A549 (cell line): ENCODE measurements at places on chromosomes 3 and 15.

- DNase-seq: no peak
These were observed 347.9 kb downstream of the MCTP2 start for GRCh38 chr15:94579286-94579685.

DNA sequence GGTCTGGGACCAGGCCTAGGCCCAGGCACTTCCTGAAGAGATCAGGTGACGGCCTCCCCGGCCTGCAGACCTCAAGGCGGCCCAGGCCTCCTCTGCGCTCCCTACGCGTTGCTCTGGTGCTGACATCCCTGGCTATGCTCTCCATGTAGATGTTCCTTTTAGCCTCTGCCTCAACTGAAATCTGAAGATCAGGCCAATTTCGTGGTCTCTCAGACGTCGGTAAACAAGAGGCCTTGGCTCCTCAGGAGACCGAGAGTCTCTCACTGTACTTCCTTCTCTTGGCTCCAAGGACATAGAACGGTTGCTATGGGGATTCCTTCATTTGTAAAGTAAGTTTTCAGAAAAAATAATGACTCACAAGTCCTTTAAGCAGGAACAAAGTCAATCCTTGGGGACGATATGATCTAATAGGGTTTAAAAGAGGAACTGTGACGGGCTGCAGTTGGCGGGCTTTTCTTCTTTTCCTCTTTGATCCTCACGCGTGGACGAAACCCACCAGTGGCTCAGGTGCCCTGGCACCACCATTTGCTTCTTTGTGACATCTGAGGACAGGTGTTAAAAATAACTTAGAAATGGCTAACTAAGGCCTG is 55.6 kb upstream of the CGNL1 start:
- DNase-seq: peak; percentile 48

GRCh38 chr3:28949580-28949979 is 331.3 kb upstream of the RBMS3 start:
- DNase-seq: no peak

- DNase-seq: peak; percentile 38
These were observed 60.3 kb downstream of the MAP6D1 start for GRCh38 chr3:183764847-183765731.

- DNase-seq: no peak
These were observed 19.5 kb downstream of the SETMAR start for GRCh38 chr3:4322635-4323034.

- no peak for DNase-seq
These were observed 104.6 kb downstream of the ZIC1 start for GRCh38 chr3:147513785-147514184.

- no peak for DNase-seq
These were observed 674.4 kb downstream of the NTRK3 start for GRCh38 chr15:87582169-87582568.

GRCh38 chr15:91478717-91479191 is 374.8 kb upstream of the SLCO3A1 start:
- DNase-seq: no peak

GRCh38 chr3:11604139-11604892 is 39.4 kb downstream of the VGLL4 start:
- no peak for DNase-seq

- DNase-seq: no peak
These were observed 91.8 kb downstream of the SSR3 start for GRCh38 chr3:156463123-156463522.

- no peak for DNase-seq
These were observed 27.4 kb upstream of the GOLGA6C start for GRCh38 chr15:75230551-75231371.

GRCh38 chr3:13504161-13504831 is 24.2 kb downstream of the HDAC11 start:
- DNase-seq: no peak

DNA sequence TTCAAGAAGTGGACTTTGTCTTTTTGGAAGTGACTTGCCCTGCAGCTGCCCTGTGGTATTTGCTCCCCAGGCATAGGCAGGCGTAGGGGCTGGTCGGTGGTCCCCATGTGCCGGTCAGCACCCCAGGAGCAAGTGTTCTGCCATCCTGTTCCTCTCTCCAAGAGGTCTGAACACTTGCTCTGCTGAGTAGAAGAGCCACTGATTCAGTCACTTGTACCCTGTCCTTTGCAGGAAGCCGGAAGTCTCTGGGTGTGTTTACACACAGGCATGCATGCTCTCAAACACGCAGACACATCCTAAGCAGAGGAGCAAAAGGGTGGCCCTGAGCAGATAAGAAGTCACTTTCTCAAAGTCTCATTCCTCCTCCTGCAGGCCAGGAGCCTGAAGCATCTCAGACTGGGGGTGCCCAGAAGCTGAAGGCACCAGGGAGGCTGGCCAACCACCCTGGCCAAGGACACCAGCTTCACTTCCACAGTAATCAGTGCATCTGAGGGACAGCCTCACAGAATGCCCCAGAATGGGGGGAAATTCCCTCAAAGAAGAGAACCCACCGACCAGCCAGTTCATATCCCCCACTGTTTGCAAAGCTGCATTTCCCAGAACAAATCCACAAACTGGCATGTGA is 88.7 kb upstream of the POMGNT2 start:
- DNase-seq: no peak

DNA sequence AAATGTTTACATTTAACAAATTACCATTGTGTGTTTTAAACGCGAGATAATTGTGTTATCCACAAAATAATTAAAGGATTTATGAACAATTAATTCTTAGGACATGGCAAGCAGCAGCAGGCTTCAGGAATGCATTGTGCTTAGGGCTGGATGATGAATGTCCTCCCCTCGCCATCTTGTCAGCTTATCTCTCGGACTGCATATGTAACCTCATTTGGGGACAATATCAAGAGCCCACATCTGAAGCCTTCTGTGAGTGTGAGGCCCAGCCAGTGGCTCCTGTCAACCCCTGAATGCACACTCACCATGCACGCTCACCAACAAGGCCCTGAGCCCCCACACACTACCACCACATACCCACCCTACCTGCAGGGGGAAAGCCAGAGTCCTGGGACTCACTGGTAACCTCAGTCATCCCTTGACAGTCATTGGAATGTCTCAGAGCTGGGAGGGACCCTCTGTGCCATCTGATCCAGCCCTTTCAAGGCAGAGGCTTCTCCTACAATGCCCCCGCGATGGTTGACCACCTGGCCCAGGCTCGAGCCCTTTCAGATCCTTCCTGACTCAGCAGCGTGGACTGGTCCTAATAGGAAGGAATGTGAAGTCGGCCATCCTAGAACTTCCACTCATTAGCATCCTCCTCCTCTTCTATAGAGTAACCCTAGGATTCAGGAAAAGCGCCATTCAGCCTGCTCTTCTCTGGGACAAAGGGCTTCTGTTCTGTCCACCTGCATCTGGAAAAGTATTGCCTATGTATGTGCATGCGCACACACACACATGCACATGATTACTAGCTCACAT is 38.2 kb downstream of the MRPL46 start:
- no peak for DNase-seq

DNA sequence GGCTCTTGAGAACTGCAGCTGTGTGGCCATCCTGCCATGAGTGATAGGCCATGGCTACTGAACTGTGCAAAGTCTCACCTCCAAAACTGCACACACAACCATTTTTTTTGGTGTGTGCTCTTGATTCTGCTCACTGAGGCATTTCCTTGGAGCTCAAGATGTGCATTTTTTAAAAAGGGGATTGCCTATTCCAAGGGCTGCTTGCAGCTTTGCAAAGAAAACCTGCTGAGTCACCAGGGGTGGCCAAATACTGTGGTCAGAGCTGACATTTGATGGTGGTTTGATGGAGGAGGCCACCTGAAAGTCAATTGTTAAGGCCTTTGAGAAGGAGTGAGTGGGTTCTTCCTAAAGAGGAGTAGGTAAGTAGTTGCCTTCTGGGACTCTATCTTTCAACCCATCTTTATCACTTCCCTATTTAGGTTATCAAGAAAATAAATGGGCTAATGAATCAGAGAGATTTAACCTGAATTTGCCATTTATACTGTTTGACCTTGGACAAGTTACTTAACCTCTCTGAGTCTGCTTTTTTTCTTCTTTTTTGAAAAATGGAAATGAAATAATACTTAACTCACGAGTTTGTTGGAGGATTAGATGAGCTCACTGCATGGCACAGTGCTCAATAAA is 87.9 kb downstream of the CHST2 start:
- DNase-seq: no peak

DNA sequence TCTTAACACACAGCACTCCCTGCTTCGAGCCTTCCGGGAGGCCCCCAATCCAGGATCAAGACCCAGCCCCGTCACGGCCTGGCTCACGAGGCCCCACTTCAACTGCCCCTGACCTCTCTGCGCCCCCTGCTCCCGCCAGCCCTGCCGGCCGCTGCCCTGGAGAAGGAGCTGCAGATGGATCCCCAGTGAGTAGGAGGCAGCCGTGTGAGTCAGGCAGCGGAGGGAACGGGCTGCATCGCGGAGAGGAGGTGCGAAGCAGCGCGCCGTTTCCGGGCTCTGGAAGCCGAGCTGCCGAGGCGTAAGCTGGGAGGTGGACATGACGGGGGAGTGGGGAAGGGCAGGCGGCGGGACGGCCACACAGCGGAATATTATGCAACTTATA is 133.4 kb downstream of the TPRA1 start:
- DNase-seq: no peak

DNA sequence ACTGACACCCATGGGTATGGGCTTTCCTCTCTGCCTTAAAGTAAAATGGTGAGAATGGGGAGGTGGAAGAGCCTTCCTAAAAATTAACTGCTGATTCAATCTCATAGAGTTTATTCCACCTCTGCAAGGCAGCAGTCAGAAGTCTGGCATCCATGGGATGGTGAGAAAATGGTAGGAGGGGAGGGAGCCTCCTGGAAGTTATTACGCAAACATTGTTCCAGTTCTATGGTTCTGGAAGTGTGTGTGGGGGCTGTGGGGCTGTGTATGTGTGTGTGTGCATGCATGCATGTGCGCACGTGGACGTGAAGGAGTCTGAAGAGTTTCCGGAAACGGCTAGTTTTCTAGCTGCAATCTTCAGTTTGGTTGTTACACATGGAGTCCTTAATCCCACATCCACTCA is 177.6 kb downstream of the KCNAB1 start:
- no peak for DNase-seq
